Forelimb muscle (tissue), 1 donor: ENCODE measurements at places on chromosomes 13 and 19. TPM values are rescaled to one million over a fixed set of nuclear protein-coding genes. Genes with fewer than 3 reads are reported as not detected.

DNA sequence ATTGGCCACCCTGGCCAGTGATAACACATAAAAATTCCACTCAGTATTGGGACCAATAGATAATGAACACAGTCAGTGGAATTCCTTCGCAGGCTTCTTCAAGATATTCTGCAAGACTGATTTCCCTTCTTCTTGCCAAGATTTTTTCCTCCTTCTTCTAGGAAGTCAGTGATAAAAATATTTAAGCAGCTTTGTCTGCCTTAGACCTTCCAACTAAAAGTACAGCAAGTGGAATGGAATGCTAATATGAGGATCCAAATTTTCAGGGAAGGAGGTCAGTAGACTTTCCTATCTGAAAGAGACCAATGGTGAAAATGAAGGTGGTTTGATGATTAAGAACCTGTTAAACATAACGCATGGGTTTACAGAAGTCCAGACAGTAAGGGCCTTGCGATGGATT lies 9.6 kb downstream of the STARD13 start:
- DNase-seq: no peak

DNA sequence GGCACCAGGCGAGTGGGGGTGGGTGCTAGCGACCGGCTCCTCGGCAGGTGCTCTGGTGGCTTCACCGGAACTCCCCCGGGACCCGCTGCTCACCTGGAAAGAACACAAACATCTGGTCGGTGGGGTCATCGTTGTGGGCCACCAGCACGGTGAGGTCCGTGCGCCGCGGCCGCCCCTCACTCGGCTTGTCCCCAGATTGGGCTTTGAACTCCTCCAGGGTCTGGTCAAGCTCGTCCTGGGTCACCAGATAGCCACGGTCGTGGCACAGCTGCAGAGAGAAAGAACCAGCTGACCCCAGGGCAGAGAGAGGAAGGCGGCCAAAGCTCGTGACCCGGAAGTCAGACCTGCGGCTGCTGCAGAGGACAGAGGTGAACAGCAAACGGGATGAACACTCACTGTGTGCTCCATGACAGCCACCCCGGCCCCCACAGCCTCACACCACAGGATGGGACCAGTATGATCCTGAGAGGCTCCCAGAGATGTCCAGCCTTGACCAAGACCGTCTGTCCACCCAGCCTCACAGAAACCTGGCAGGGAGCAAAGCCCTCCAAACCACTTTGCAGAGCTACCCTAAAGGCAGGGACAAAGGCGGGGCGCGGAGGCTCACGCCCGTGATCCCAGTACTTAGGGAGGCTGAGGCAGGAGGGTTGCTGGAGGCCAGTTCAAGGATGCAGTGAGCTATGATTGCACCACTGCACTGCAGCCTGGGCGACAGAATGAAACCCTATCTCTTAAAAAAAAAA lies 1.2 kb downstream of the POLR2E start:
- no peak for DNase-seq

DNA sequence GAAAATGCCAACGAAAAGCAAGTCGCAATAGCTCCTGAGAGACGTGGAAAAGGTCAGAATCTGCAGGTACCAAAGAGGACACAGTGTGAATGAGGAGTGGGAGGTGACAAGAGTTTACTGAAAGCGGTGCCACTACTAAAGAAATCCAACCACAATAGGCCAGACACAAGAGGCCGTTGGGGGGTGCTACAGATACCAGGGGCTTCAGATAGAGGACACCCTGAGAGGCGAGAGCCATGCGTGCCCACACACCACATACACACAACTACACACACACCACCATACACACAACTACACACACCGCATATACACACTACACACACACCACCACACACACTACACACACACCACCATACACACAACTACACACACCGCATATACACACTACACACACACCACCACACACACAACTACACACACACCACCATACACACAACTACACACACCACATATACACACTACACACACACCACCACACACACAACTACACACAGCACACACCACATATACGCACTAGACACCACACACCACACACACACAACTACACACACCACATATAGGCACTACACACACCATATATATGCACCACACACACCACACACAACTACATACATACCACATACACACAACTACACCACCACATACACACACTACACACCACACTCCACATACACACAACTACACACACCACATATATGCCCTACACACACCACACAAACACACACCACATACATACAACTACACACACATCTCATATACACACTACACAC lies 28.5 kb downstream of the CRYL1 start:
- DNase-seq: no peak

PIAS4 gene
- 25.0 TPM for polyA plus RNA-seq

DNA sequence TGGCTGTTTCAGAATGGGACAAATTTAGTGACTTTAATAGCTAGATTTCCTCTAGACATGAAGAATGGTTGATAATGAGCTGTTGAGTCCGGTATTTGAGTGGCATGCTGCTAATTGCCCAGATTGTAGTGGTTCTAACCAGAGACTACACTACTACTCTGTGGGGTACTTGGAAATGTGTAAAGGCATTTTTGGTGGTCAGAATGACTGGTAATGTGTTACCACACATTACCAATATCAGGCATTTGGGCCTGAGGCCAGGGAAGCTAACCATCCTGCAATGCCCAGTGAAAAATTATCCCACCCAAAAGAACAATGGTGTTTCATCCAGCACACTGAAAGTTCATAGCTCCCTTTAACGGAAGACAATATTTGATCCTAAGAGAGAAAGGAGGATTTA lies 17.5 kb upstream of the N4BP2L1 start:
- no peak for DNase-seq

DNA sequence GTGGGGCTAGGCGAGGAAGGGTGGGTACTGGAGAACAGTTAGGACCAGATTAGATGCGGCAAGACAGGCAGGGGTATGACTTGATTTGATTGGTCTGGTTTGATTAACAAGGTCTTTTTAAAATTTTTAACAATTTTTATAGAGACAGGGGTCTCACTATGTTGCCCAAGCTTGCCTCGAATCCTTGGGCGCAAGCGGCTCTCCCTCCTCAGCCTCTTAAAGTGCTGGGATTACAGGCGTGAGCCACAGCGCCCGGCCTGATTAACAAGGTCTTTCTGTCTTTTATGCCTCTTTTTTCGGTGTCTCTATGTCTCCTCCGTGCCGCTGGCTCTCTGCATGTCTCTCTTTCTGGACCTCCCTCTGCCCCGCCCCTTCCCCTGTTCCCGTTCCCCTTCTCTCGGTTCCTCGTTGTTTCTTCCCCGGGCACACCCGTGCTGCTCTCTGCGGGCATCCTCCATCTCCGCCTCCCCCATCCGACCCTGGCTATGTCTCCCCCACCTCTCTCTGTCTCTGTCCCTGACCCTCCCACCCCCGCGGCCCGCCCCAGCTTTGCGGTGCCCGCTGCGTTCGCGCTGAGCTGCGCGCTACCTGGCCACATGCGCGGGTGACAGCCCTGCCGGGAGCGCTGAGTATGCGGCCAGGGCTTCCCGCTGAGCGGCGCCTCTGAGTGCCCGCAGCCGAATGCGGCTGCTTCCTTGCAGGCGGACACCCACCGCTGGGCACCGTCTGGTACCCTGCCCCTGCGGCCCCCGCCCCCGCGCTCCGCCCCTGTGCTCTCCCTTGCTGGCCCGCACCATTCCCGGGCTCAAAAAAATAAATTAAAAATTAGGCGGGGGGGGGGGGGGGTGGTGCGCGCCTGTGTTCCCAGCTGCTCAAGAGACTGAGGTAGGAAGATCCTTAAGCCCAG lies 8.1 kb upstream of the SDHAF1 start:
- no peak for DNase-seq

TLE6 gene
- polyA plus RNA-seq: 0.70 TPM
